ENCODE measurements at places on chromosomes 4 and X.

DNA sequence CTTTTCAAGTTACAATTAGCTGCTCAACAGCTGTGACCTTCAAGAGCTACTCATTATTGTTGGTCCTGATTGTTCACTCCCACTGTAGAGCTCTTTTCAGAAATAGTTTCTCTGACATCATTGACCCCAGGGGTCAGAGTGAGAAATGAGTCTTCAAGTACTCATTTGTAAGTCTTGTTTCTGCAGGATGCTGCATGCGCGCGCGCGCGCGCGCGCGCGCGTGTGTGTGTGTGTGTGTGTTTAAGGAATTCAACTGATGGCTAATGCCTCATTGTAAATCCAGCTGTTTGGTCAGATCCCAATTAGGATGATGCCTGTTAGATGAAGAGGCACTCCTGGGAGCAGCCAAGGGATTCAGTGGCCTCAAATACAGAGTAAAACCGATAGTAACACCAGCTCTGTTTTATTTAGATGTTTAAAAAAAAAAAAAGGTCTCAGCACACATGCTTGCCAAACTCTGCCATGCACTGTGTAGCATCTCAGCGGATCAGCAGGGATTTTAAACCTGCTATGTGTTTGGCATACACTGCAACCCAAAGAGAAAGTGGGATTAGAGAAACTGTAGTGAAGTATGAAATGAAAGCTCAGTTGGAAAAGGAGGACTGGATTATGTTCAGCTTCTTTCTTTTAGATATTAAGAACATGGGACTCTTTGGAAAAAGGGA, 332.3 kb downstream of the ADGRL3 start:
- no peak for DNase-seq

DNA sequence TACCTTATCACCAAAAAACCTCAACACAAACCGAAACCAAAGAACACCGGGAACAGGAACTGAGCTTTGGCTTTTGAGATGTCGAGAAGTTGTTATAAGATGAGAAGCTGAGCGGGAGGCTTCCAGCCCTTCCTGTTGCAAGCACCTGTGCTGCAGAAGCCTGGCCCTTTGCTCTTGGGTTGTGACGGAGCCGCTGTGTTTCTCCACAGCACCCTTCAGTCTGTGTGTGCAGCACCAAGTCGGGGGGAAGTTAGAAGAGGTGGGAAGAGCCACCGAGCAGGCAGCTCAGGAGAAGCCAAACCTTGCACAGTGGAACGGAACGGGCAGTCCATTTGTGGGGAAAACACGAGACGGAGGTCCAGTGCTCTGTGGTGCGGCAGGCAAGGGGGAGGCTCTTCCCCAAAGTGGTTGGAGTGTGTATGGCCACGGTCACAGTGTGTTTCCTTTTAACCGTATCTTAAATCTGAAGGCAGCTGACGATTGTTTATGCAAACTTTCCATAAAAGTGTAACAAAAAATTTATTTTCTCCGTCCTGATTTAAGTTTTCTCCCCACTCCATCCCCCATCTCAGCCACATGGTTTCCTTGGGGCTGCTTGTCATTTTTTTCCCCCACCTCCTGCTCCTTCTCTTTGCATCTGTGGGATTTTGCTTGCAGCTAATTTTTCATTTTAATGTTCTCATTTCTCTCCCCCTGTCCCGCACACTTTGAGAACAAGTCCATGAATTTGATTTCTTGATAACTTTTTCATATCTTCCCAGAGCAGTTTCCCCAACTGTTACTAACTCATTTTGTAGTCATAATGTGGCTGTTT, 123.7 kb downstream of the STOX2 start:
- peak; percentile 20 for DNase-seq

GRCh38 chrX:151151665-151152267, 24.6 kb upstream of the GPR50 start:
- peak; percentile 54 for DNase-seq

DNA sequence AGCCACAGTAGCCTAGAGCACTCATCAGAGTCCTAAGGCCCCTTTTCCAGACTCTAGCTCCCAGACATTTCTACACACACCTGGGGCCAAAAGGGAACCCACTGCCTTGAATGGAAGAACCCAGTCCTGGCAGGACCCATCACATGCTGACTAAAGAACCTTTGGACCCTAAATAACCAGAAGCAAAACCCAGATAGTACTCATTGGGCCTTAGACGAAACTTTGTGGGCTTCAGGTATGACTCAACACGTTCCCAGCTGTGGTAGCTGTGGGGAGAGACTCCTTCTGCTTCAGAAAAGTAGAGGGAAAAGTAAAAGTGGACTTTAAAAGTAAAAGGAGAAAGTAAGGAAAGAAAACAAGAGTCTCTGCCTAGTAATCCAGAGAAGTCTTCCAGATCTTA, 311.5 kb downstream of the OPHN1 start:
- no peak for DNase-seq

- no peak for DNase-seq
Measured at GRCh38 chrX:80602036-80602860, 182.0 kb downstream of the TENT5D start.

GRCh38 chr4:102196221-102196620, 149.1 kb downstream of the SLC39A8 start:
- DNase-seq: no peak

- DNase-seq: no peak
Measured at GRCh38 chrX:151973060-151973661, 1.3 kb downstream of the GABRE start.

DNA sequence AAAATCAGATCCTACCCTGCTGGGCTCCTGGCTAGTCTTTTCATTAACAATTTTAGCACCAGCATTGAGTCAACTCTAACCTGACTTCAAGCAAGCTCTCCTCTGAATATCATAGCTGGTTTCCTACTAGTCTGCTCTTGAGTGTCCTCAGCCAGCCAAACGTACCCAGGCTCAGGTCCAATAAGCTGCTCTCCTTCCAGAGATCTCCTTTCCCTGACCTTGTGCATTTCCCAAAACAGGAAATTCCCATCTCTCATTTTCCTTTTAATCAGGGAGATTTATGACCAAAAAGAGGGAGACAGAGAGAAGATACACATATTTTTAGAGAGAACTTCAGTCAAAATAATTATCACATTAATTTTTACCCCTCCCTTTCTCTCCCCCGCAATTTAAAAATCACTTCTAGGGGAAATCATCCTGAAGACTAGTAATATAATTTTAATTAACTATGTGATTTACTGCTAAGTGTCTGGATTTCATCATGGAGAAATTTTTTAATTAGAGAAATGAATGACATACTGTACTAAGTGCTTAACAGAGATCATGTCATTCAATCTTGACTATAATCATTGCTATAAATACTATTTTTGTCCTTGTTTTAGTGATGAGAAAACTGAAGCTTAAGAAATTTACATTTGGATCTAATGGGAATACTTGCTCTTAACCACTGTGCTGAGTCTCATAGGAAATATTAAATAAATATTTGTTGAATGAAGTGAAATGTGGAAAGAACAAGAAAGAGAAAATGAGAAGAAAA, 421.7 kb upstream of the INTU start:
- no peak for DNase-seq

DNA sequence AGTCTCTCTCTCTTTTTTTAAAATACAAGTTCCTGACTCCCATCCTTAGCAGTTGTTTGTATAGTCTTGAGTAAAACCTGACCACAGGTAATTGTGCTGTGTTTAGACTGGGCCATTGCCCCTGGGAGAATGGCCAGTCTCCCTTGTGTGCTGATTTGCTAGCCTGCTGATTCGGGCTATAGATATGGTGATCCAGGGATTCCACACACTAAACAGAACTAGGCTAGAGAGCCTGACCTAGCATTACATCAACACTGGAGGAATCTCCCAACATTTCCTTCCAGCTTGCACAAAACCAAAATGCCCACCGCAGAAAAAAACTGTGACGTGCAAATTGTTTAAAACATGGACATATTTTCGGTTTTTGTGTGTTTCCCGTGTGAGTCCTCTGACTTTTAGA, 5.1 kb downstream of the UPRT start:
- DNase-seq: no peak

DNA sequence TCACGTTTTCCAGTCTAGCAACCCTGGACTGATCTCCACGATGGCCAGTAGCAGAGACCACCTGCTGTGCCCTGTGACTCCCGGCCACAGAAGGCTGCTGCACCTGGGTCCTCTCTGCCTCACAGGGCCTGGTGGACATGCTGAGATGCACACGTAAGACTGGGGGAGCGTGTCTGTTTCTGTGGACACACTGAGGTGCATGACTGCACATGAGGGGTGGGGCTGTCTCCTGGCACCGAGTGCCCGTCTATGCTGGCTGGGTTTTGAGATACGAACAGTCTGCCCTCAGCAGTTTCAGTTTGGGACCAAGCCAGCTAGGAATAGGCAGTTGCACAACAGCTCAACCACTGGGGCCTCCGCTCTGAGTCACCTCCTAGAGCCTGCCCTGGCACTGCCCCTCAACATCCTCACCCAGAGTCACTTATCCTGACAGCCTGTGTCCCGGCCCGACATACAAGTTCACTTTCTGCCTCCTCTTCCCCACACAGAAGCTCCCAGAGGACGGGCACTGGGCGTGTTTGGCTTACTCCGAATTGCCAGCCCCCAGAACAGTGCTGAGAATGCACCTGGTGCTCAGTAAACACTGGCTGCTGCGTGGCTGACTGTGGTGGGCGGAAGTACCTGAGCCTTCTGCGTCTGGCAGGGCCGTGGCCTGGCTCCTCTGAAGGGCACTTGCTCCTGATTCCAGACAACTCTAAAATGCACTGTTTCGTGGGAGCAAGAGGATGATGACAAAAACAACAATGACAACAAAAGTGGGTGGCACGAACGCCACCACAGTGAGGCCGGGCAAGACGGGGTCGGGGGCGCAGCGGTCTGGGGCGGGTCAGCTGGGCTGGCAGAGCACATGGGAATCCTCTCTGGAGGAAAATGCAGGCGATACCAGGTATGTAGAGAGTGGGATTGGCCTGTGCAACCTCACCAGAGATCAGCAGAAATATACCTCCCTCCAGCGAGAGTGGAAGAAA, 30.9 kb downstream of the RNF212 start:
- peak; percentile 33 for DNase-seq

- no peak for DNase-seq
Measured at GRCh38 chr4:113873508-113873907, 105.9 kb downstream of the ARSJ start.

GRCh38 chrX:46577221-46578005, 3.8 kb downstream of the CHST7 start:
- DNase-seq: no peak

- no peak for DNase-seq
Measured at GRCh38 chr4:4849524-4850193, 9.8 kb upstream of the MSX1 start.

GRCh38 chr4:14193601-14194000, 566.1 kb upstream of the BOD1L1 start:
- no peak for DNase-seq

- no peak for DNase-seq
Measured at GRCh38 chrX:145910017-145910416, 92.4 kb downstream of the SLITRK2 start.

- DNase-seq: no peak
Measured at GRCh38 chr4:40192114-40193015, 4.5 kb upstream of the RHOH start.
